ENCODE measurements at places on chromosomes 1 and 21.
A peak's percentile ranks its signal among the peaks of the same experiment; 100 is the strongest.

GRCh38 chr1:199914546-199914945, 113.0 kb upstream of the NR5A2 start:
- no peak for DNase-seq

DNA sequence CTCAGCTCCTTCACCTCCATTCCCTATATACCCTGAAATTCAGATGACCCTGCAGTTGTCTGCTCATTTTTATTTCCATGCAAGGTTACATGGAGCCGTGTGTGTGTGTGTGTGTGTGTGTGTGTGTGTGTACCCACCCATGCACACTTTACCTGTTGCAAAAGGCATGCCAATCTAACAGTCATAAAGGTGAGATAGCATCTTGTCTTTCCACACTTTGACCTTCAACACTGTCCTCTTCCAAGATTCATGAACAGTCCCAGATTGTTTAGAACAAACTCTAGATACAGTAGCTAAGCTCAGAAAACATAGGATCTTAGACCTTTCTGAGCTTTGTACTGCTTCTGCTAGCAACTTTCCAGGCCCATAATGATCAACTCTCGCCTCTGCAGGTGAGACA, 9.5 kb downstream of the LRRN2 start:
- DNase-seq, result no peak

DNA sequence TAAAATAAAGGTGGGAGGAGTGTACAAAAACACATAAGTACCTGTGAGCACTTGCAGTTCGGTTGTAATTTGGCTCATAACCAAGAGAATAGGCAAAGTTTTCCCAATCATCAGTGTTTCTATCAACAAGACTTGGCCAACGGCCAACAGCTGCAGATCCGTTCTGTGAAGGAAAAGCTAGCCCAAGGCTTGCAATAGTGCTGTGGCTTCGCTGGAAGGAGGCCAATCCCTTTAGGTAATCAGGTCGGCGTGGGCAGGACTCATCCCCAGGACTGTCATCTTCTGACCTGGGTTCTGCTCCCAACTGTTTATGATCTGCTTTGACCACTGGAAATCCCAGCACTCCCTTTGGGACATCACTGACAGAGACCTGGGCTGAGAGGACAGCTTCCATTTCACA, 107.8 kb downstream of the LYST start:
- no peak for DNase-seq

GRCh38 chr1:88647749-88648415, 36.2 kb upstream of the PKN2 start:
- no peak for DNase-seq

- no peak for DNase-seq
Observed at GRCh38 chr1:241637604-241638003, 2.6 kb downstream of the CHML start.

- DNase-seq, result no peak
Observed at GRCh38 chr1:207978441-207978840, 67.5 kb upstream of the CD34 start.

DNA sequence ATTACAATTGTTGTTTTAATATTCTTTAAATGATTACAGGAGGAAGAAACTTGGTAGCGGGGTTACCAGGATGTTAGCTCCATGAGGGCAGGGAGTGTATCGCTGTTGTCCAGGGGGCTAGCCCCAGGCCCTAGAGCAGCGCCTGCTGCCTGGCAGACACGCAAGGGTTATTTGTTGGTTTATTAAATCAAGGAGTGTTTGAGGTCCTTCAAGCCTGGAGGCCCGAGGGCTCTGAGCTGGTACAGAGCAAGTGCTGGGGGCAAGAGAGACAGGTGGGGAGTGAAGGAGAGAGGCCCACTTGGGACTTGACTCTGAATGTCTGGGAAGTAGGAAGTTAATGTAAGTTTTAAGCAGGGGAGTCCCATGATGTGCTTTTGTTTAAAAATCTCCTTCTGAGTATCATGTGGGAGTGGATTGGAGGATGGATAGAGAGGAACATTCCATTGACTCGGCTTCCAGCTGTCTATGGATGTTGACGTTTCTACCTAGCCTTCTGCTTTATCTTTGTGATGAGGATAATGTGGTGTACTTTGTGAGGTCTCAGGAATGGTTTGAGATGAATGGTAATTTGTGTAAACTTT, 8.7 kb downstream of the ITSN1 start:
- no peak for DNase-seq

DNA sequence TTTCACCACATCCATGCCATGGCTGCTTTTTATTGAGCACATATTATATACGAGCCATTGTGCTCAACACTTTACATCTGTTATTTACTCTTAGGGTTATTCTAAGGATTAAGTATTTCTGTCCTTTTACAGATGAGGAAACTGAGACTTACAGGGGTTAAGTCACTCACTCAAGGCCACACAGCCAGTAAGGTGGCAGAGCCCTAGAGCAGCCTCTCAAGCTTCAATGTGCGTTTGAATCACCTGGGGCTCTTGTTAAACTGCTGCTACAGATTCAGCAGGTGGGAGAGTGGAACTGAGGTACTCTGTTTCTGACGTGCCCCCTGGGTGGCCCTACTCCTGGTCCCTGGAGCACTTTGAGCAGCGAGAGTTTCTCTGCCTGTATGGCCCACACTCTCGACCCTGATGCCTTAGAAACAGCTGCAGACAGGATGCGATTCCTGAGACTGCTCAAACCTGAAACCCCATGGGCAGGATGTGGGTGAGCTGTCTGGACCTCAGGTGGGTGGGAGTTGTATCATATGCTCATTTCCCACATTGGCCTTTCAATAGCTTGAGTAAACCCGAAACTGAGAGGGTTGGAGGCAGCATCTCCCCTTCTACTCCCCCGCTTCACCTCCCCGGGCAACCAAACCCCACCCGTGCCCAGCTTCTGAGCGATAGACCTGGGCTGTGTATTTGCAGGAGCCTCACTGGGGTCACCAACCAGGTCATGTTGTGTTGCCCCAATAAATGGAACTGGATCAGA, 59.3 kb downstream of the MAN1C1 start:
- peak; percentile 83 for DNase-seq

GRCh38 chr1:180003026-180003695, 48.6 kb downstream of the CEP350 start:
- no peak for DNase-seq

GRCh38 chr1:228378873-228379460, 27.7 kb downstream of the TRIM11 start:
- no peak for DNase-seq

DNA sequence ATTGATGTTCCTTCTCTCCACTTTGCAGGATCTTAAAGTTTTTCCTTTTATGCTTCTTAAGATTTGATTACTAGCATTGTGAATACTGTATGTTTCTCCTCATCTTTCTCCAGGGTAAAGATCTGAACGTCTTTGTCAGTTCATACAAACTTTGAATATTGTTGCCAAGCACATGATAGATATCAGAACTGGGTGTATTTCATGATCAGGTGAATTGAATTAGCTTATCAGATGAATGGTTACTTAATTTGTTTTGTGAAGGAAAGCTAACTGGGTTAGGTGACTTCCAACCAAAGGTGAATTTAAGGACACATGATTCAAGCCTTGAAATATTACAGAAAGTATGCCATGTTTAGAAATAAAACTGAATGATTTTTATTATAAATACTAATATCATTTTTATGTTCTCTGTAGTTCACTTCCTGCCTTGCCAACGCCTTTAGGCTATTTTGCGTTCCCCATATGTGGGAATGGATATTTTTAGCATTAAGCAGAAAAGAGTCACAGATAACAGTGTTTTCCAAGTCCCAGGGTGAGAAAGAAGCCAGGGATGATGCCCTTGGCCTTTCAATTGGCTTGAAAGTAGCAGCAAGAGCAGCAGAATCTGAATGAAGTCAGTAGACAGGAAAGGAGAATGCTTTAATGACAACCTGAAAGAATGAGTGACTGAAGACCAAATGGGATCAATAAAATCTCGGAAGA, 752.1 kb downstream of the NCAM2 start:
- no peak for DNase-seq

DNA sequence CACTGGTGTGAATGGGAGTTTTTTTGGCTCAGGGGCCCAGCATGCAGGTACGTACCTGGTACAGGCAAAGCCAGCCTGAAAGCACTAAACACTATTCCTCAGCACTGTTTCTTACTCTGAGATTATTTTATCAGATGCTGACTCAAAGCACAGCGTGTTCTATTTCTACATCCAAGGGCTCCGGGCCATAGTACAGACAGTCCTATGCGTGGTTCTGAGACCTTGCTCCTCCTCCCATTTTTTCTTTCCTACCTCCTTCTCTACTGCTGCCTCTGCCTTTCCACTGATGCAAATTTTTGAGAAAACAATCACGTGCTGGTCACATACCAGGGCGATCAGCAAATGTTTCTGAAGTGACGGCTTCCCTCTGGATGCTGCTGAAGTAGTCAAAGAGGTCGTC, 36.3 kb downstream of the PDPN start:
- no peak for DNase-seq

GRCh38 chr1:201499191-201499590, 7.7 kb downstream of the CSRP1 start:
- no peak for DNase-seq

- DNase-seq, result no peak
Observed at GRCh38 chr1:113769601-113769970, 10.3 kb upstream of the PHTF1 start.

GRCh38 chr1:12588695-12589094, 29.3 kb downstream of the DHRS3 start:
- no peak for DNase-seq

- DNase-seq, result no peak
Observed at GRCh38 chr1:48675251-48675650, 101.4 kb downstream of the BEND5 start.

DNA sequence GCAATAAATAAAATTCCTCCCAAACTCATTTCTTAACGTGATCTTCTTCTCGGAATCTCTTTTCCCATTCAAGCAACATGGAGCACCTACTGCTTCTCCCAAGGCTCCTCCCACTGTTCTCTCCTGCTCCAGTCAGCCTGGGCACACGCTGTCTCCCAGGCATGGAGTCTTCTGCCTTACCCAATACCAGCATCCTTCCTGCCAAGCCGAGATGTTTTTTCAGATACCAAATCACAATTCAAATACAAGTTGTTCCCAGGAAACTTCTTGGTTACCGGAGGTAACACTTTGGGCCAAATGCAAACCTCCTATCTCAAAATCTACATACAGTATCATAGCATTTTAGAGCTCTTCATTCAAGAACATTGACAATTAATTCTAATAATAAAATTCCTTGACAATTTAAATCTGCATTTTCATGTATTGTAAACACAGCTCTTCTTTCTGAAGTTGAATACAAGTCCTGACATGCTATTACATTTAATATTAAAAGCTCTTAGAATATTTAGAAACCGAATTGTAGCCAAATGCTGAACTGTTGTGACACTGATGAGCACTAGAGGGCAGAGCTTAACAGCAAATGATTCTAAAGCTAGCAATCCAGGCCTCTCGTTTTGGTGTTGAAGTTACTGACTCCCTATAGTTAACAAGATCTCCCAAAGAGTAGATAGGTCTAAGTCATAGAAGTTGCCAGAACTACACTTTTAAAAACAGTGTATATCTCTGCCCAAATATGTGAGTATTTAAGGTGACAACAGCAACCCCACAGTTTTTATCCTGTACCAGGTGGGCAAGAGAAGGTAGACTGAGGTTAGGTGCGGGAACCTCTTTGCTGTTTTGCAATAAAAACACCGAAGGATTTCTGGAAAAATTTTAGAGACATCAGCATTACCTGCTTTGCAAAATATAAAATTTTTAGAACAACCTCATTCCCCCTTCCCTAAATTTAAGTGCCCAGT, 52.3 kb downstream of the BCAR3 start:
- no peak for DNase-seq

- no peak for DNase-seq
Observed at GRCh38 chr1:213998785-213999184, 11.0 kb downstream of the PROX1 start.

- no peak for DNase-seq
Observed at GRCh38 chr1:24373044-24373443, 40.5 kb downstream of the STPG1 start.

DNA sequence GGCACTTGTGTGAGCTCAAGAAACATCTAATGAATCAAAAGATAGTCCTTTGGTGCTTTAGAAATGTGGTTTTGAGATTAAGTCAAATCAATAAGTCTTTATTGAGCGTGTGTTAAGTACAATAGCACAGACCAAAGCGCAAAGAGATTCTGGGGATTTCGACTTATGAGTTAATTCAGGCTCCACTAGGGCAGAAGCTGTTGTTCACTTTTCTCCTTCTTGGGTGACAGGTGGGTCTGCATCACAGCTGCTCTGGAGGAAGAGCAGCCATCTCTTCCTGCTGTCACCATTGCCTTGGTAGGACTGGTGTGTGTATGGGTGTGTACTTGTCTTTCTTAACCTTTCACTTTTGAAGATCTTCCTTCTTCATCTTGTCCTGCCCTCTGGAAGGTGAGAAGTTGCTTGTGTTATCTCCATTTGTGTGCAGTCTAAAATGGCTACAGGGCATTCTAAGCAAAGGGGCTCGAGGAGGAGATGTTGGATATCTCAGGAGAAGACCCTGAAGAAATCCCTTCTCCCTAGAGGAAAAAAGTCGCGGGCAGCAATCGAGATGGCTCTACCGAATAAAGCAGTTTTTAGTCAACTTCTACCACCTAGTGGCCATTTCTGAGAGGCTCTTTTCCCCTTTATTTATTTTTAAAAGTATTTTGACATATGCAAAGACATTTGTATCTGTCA, 22.9 kb upstream of the DISC1 start:
- no peak for DNase-seq

DNA sequence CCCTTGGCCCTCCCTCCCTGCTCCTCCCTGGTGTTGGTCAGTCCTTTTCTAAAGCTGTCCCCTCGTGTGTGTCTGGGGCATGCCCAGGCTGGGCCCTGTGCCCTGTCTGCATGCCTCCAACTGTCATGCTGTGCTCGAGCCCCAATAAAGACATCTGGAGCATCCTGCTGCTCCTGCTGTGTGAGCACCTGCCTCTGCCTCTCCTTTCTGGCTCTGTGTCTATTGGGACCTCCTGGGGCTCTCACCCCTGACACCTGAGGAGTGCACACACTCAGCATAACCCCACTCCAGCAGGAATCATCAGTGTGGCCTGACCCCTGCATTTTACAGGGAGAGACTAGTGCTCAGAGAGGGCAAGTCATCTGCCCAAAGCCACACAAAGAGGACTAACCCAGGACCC, 23.7 kb downstream of the KCNC4 start:
- DNase-seq, result no peak

DNA sequence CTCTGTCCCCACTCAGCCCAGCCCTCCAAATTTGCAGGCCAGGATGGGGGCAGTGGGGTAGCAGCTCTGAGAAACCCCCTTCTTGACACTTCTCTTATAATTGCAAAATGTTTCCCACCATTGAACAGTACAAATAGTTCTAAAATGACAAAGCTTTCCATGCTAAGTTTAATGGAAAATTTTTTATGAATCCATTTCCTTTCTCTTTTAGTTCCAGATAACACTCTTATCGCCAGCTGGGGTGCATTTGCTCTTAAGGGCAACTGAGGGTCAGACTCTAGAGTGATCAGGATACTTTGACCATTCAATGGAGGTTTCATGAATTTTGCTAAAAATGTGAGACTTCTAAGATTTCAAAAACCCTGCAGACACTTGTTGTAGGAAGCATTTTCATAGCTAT, 29.9 kb downstream of the PIK3C2B start:
- no peak for DNase-seq

GRCh38 chr1:227886993-227887696, 60.6 kb downstream of the WNT9A start:
- peak; percentile 48 for DNase-seq

- no peak for DNase-seq
Observed at GRCh38 chr1:47761974-47762373, 235.2 kb downstream of the TRABD2B start.

- peak; percentile 26 for DNase-seq
Observed at GRCh38 chr1:39102537-39103327, 76.6 kb downstream of the NDUFS5 start.

All from activated naive CD4-positive, alpha-beta T cell treated with anti-CD3 and anti-CD28 coated beads, Interleukin-2, amount 50 U/mL, for 72 hours (primary cell).